ENCODE measurements at places on chromosomes 13 and 19.

DNA sequence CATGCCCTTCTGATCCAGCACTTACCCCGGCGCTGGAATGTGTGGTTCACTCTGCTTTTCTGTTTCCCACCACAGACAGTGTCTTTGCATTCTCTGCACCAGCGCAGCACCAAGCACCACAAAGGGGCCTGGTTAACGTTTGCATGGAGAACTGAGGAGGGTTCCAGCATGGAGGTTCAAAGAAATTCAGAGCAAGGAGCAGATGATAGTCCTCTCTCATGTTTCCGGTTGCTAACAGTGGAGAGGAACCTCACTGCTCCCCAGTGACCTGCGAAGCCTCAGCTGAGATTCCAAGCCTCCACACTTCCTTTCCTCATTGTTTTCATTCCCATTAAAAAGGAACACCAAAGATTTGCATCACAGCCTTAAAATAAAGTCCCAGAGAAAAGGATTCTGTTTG, 99.7 kb downstream of the STARD13 start:
- DNase-seq, result no peak

DNA sequence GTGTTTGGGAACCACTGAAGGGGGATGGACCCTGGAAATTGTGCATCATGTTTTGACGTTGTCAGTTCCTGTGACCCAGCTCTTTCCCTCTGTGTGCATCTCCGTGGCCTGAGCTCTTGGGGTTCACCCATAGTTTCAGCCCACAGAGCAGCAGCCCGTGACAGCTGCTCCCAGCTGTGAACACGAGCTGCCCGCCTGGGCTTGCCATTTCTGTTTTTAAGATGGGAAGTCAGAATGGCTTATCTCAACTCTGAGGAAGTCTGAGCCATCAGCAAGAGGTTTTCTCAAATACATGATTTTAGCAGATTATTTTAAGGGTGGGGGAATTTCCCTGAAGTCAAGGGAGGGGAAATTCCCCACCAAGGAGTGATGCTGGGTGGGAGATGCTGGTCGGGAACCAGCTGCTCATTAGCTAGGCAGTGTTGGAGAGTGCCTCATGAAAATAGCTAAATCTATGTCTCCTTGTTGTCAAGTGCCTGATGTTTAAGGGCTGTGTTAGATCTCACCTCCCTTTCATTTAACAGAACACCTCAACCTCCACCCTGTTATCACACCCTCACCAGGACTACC, 34.8 kb upstream of the C1QTNF9 start:
- no peak for DNase-seq

GRCh38 chr13:83955011-83955410, 72.7 kb upstream of the SLITRK1 start:
- DNase-seq, result no peak

DNA sequence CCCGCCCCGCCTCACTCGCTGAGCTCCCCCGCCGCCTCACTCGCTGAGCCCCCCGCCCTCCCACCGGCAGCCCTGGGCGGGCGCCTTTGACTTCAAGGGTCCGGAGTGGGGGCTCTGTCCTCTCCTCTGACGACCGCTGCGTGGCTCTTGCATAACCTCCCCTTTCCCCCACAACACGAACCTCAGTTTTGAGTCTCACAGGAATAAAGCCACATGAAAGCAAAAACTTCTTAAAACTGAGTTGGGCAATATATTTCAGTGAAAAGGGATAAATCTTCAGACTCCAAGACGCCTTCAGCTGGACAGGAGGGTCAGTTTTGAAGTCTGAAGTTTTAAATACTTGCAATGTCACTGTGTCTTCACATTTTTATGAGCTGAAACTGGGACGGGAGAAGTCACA, 70.6 kb upstream of the C13orf46 start:
- peak; percentile 51 for DNase-seq

DNA sequence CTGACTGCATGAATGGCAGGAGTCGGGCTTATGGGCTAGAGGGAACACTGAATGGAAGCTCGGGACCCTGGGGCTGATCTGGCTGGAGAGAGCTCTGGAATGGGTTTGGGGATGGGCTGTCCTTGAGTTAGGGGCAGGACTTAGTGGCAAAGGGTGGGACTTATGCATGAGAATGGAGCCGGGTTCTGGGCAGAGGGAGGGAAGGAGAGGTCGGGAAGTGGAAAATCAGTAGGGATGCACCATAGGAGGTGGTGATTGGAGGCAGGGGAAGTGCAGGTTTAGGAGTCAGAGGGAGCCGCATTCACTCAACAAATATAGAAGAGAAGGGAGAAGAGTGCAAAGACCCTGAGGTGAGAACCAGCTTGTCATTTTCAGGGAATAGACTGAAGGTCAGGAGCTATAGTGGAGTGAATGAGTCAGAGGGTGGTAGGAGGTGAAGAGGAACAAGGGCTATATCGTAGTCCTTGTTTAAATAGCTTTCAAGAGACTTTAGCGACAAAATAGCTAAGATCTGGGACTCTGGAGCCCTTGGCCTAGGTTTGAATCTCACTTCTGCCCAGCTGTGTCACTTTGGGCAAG, 748 bp downstream of the RAB4B start:
- no peak for DNase-seq

GRCh38 chr19:46875657-46876056, 14.9 kb downstream of the ARHGAP35 start:
- DNase-seq, result no peak

- DNase-seq, result no peak
Observed at GRCh38 chr19:3250675-3251074, 26.2 kb downstream of the CELF5 start.

GRCh38 chr13:22696433-22696832, 484.3 kb upstream of the SGCG start:
- no peak for DNase-seq

GRCh38 chr19:45766869-45767346, 2.1 kb downstream of the SIX5 start:
- no peak for DNase-seq

DNA sequence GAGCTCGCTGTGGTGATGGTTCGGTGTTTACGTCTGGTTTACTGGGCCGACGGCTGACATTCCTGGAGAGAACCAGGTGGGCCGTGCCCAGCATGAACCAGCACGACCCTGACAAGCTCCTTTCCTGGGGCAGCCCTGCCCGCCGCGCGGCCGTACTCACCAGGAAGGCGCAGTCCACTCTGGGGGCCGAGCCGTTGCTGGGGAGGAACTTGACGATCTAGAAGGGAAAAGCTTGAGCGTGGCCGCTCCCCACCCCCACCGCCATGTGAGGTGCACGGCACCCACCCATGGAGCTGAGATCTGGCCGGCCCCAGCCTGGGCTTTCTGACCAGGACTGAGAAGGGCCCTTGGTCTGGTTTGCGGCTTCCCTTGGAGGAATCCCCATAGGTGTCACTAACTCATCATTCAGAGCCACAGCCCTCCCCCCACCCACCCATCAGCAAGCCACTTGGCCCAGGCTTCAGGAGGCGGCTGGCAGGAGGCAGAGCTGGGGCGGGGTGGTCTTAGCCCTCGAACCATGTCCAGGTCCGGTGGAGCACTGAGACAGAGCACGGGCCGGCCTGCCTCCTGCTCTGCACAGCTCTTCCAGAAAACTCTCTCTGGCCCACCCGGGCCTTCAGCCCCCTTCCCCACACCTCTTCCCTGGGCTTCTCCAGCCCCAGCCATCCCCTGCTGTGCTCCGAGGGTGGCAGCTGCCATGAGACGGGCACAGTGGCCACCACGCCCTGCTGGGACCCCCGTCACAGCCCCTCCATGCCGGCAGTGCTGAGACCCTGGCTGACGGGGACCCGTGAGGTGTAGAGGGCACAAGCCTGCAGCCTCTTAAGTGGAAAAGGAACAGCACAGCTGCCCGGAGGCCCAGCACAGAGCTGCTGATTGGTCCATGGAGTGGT, 6.2 kb downstream of the ATP4B start:
- no peak for DNase-seq

DNA sequence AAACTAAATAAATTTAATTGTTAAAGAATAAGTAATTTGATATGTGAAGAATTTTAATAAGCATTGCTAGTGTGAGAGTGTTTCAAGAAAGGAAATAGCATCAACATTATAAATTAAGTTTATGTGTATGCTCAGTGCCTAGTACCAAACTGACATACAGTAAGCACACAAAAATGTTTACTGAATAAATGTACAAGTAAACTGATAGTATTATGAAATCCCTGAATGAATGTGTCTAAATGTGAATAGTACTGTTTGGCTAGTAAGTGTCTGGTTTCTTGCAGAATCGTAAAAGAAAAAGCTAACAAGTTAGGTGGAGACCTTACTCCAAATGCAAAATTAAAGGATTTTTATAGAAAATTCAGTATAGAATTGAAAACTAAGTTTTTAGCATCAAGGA, 233.6 kb downstream of the PCDH9 start:
- no peak for DNase-seq

DNA sequence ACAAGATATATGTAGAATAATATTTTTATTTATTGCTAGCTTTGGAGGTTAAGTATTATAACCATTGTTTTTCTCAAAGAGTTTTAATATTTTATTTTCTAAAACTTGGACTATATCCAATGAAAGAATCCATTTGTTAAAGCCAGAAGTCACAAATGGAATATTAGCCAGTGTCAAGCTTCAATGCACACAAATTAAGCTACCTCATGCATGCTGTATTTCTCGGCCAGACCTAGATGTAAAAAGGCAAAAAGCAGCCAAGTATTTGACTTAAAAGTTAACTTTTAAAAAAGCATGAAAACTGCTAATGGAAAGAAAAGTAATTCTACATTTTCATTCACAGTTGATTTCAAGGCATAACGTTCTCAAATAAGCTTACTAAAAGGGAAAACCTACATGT, 160.0 kb upstream of the ATXN8OS start:
- DNase-seq, result peak; percentile 30

- DNase-seq, result no peak
Observed at GRCh38 chr19:10168386-10168948, 26.3 kb downstream of the DNMT1 start.

GRCh38 chr13:100984085-100984705, 309.6 kb upstream of the TMTC4 start:
- DNase-seq, result no peak

DNA sequence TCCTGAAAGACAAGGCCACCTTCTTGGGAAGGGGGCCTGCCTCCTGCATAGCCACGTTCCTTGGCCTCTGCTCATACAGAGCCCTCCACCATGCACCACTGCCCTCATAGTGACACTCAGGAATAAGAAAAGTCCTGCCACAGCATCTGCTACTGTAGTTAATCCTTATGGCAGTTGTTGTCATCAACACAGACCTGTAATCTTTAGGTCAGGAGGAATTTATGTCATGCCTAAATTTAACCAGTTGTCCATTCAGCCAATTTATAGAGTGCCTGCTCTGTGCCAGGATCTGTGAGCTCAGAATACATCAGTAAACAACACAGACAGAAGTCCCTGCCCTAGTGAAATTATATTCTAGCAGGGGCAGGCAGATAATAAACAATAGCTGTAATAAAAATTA, 44.4 kb downstream of the FAM124A start:
- DNase-seq, result no peak

DNA sequence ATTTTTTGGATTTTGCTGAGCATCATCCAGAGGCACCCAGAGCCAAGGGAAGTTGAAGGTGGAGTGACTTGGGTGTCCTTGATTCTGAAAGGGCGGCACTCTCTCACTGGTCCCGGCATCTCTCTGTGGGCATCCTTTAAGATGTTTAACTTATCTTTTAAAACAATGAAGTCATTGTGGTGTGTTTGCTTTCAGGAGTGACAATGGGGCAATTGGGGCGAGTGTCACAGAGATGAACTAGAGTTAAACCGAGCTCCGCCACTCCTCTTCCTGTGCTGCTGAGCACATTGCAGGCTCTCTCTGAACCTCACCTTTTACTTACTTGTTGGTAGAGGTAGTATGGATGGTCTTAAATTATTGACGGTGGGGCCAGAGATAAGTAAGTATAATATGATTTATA, 295.7 kb downstream of the MYO16 start:
- no peak for DNase-seq

GRCh38 chr13:107139006-107139405, 571.1 kb upstream of the ARGLU1 start:
- no peak for DNase-seq

Measured in left kidney (tissue), 8 donors.